ENCODE measurements at places on chromosomes 7 and 10. TPM values are rescaled to one million over a fixed set of nuclear protein-coding genes. Genes with fewer than 3 reads are reported as not detected.

The ELN gene
- total RNA-seq: 110 TPM

The C10orf105 gene
- not detected for total RNA-seq

- DNase-seq: no peak
Observed at GRCh38 chr10:117569610-117570390, 27.3 kb downstream of the EMX2 start.

GRCh38 chr7:27147199-27148030 is at the start of gene HOXA6:
TSS of gene HOXA6 (minus strand) at chr7:27147774. CDS start at chr7:27147749, 25 bp downstream.
- DNase-seq: no peak

- no peak for DNase-seq
Observed at GRCh38 chr7:3399858-3400257, 98.8 kb downstream of the SDK1 start.

- no peak for DNase-seq
Observed at GRCh38 chr10:119143657-119144056, 21.9 kb downstream of the SFXN4 start.

- peak; percentile 14 for DNase-seq
Observed at GRCh38 chr10:28738200-28738599, 60.9 kb downstream of the BAMBI start.

DNA sequence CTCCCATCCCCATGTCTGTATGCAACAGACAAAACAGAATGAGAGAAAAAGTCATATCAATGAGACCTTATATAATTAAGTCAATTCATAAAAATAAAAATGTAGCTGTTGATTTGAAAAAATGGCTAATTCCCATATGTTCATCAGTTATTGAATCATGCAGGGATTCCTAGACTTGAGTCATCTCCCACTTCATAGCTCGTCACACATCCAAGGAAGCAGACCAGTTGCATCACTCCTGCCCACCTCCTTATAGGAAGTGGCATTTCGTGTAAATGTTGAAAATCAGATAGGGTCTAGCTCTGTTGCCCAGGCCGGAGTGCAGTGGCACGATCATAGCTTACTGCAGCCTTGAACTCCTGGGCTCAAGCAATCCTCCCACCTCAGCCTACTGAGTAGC is 56.1 kb upstream of the SH2B2 start:
- no peak for DNase-seq

DNA sequence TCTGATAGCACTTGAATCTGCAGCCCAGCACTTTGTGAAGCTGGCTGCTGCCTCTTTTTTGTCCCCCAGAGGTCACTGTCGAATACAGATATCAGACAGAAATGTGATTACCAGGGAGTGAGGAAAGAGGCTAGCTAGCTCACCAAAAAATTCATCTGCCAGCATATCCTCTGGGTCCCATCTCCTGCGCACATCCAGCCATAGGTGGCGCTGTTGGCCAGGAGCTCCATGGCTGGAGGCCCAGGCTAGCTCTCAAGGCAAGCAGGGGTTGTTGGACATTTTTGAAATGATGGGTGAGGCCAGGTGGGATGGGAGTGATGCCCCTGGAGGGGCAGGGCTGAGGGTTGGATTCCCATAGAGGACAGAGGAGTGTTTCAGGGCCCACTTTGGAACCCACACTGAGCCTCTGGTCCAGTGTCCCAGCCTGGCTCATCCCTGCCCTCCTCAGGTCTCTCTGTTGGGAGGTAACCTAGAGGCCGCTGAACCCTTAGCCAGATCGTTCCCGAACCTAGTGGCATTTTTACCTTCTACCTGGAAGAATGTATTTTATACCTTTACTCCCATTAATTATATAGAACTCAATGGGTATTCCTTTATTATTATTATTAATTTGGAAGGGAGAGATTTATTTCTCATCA is 14.8 kb downstream of the DPCD start:
- peak; percentile 100 for DNase-seq

GRCh38 chr7:87318741-87319140 is 26.7 kb upstream of the CROT start:
- DNase-seq: no peak

DNA sequence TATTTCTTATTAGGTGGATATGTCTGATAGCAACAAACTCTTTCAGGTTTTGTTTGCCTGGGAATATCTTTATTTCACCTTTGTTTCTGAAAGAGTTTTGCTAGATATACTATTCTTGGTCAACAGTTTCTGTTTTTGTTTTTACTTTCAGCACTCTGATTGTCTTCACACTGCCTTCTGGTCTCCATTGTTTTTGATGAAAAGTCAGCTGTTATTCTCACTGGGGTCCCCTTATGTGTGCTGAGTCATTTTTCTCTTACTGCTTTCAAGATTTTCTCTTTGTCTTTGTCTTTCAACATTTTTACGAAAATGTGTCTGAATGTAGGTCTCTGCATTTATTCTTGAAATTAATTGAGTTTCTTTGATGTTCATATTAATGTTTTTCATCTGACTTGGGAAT is 15.2 kb upstream of the RASSF4 start:
- DNase-seq: no peak

DNA sequence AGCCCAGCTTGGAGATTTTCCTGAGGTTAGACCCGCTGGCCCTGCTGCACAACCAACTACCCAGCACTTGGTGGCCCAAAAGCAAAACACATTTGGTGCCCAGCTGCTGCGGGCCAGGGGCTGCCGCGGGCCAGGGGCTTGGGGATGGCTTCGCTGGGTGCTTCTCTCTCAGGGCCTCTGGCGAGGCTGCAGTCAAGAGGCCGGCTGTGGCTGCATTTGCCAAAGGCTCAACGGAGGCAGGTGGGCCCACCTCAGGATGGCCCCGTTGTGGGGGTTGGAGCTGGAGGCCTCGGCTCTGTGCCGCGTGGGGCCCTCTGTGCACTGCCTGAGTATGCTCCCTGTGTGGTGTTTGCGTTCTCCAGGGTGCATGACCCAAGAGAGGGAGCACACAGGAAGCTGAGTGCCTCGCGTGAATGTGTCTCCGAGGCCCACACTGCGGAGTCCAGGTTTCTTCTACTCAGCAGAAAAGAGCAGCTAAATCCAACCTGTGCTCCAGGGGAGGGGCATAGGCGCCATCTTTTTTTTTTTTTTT is 17.5 kb upstream of the UBE3C start:
- DNase-seq: no peak

GRCh38 chr7:587767-588166 is 68.1 kb upstream of the PDGFA start:
- no peak for DNase-seq

- no peak for DNase-seq
Observed at GRCh38 chr10:103127241-103127640, 65.8 kb downstream of the NT5C2 start.

- no peak for DNase-seq
Observed at GRCh38 chr10:43257347-43258210, 9.3 kb downstream of the RASGEF1A start.

GRCh38 chr10:35635576-35635975 is 6.5 kb downstream of the FZD8 start:
- DNase-seq: peak; percentile 84

- no peak for DNase-seq
Observed at GRCh38 chr10:55400075-55400849, 599.2 kb upstream of the PCDH15 start.

DNA sequence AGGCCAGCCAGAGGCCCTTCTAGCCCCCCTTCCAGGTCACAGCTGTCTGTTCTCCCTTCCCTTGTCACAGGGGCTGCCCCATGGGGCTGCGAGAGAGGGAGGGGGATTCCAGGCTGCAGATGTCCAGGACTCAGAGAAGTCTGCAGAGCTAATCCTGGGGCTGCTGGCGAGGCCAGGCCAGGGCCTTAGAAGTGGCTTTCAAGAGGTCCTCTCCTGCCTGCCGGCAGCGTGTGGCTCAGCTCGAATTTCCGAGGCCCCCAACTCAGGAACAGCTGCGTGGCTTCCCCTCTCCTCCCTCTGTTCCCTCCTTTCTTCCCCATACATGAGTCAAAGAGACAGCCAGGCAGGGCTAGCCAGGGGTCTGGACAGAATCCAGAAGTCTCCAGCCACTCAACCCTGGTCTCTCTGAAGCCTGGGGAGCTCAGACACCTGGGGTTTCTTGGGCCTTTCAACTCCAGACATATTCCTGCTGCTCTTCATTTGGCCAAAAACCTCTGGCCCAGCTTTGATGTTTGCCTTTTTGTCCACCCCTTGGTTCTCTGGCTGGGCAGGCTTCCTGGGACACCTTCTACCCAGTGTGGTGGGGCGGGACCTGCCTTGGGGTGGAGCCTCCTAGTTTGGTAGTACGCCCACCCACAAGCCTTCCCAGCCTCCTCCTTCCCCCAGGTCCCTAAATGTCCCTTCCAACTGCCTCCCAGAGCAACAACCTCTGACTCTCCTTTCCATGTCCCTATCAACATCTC is 21.8 kb upstream of the EIF5AL1 start:
- DNase-seq: peak; percentile 99

The RSPH10B2 gene
- 0.10 TPM for total RNA-seq

GRCh38 chr10:73110345-73110849 is at the start of gene NUDT13:
TSS of gene NUDT13 (plus strand) at chr10:73110455. CDS start at chr10:73114366, 3,911 bp downstream.
- DNase-seq: peak; percentile 62

DNA sequence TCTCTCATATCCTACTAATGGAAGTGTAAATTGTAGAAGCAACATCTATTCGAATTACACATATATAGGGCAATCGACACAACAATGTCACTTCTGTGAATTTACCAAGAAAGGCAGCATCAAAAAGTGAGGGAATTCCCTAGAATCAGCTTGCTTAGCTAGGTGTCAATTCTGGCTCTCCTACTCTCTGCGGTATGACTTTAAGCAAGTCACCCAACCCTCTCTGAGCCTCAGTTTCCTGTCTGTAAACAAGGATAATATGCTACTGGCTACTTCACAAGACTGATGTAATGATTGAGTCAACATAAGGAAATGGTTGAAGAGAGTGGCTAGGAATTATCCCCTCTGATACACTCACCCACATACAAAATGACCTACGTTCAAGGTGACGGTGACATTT is 19.4 kb downstream of the CCDC6 start:
- no peak for DNase-seq

DNA sequence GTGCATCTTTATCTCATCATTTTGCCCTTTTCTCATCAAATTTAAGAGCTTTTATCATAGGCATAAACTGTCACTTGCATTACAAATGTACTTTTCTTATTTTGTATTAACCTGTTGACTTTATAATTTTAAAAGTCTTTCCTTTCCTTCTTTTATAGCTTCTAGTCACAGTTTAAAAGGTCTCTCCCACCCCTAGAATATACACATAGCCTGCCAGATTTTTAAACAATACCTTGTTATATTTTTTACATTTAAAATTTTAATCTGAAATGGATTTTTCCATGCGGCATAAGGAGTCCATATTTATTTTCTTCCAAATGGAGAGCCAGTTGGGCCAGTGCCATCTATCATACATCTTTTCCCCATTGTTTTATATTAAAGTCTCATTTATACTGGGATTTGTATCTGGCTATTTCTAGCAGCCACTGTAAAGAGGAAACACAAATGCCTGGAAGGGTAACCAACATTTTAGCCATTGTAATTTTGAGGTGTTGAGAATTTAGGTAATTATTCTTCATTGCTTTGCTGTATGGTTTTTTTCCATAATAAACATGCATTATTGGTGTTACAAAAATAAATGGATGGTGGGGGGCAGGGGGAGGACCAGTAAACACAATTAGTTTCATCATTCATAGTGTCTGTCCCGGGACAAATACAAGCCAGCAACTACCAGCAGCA is 92.8 kb downstream of the CCDC71L start:
- no peak for DNase-seq

The ZPBP gene
- not detected for total RNA-seq

GRCh38 chr7:111103678-111104274 is 12.8 kb downstream of the LRRN3 start:
- no peak for DNase-seq

The DGKI gene
- total RNA-seq: 0.05 TPM

GRCh38 chr10:79153745-79154144 is 85.0 kb downstream of the ZMIZ1 start:
- no peak for DNase-seq

The CCDC146 gene
- total RNA-seq: 0.66 TPM

The MMRN2 gene
- total RNA-seq: 1.6 TPM

GRCh38 chr7:7263297-7264230 is 81.2 kb downstream of the C1GALT1 start:
- DNase-seq: peak; percentile 47

The LIPK gene
- total RNA-seq: not detected

The NPSR1 gene
- total RNA-seq: not detected

The EVX1 gene
- total RNA-seq: not detected

GRCh38 chr10:123678376-123678775 is 12.2 kb downstream of the GPR26 start:
- DNase-seq: no peak

- DNase-seq: peak; percentile 50
Observed at GRCh38 chr7:97480772-97481390, 251.0 kb upstream of the TAC1 start.

DNA sequence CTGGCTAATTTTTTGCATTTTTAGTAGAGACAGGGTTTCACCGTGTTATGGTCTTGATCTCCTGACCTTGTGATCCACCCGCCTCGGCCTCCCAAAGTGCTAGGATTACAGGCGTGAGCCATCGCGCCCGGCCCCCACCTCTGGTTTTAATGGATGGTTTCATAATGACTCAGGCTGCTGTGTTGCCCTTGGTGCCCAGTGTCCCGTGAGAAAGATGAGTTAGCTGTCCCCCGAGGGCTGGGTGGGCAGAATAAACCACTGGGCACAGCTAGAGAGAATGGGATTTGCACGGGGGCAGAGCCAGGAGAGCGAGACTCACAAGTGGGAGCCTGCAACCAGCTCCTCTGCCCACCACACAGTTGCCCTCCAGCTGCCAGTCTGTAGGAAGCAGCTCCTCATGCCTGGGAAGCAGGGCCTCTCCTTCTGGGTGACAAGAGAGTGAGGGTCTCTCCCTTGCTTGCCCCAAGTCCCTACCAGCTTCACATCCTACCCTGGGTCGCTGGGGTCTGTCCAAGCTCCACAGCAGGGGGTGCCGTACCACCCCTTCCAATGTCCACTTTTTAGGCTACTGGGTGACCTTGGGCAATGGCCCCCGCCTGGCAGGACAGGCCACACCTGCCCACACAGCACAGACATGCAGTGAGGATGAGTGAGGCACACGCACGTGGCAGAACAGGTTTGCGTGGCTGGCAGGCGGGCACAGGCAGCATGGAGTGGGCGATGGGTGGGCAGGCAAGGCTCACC is 16.1 kb upstream of the NDST2 start:
- DNase-seq: no peak

- no peak for DNase-seq
Observed at GRCh38 chr7:82347808-82348207, 95.8 kb downstream of the CACNA2D1 start.

The EXOSC1 gene
- total RNA-seq: 46.9 TPM
